Esophagus muscularis mucosa (tissue), 4 donors: ENCODE measurements at places on chromosomes 3 and 15. TPM values are rescaled to one million over a fixed set of nuclear protein-coding genes. Genes with fewer than 3 reads are reported as not detected.

The ALG1L2 gene
- total RNA-seq, result not detected

The CLDN18 gene
- 0.39 TPM for total RNA-seq

The SLC27A2 gene
- not detected for total RNA-seq

The CCDC191 gene
- 3.2 TPM for total RNA-seq

The BNC1 gene
- total RNA-seq, result 0.11 TPM

The WDR49 gene
- total RNA-seq, result 7.9 TPM

The MAN2A2 gene
- total RNA-seq, result 27.0 TPM

The TLR9 gene
- total RNA-seq, result 0.13 TPM

GRCh38 chr15:100671858-100672543 is 69.6 kb downstream of the ASB7 start:
- no peak for DNase-seq

- no peak for DNase-seq
Observed at GRCh38 chr3:113533534-113533892, 1.2 kb downstream of the SIDT1 start.

DNA sequence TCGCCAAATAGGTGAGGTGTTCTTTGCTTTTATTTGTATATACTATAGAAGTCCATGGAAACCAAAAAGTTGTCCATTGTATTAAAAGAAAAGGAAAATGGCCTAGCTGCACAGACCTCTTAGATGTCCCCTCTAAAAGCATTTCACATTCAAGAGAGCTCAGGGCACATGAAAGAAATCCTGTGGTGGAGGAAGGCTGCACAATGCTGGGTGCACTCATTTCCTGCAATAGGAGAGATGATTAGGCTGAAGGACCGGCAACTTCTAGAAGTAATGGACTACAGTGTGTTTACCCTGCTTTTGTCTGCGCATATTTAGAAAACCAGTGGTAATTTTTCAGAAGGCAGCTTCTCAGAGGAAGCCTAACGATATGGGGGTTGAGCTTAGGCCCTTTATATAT is 25.4 kb downstream of the PPM1L start:
- no peak for DNase-seq

DNA sequence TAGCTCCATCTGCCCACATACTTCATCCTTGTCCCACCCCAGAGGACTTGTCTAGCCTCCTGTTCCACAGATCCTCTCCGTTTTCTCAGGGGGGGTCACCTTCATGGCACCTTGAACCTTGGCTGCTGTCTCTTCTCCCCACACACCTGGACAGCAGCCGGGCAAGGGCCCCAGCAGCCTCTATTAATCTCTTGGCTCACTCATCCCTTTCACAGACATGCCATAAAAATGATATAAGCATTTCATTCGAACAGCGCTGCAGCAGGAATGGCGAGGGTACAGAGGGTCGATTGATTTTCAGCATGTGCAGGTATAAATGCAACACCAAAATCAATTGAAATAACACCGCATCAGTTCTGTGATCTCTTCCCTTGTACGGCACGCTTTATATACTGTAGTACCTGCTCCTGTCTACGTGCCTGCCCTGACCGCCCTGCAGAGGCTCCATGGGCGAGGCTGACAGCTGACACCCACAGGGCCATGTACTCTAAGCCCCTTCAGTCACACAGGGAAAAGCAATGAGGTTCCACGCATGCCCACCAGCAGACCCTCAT is 209.9 kb downstream of the NTRK3 start:
- DNase-seq, result no peak

DNA sequence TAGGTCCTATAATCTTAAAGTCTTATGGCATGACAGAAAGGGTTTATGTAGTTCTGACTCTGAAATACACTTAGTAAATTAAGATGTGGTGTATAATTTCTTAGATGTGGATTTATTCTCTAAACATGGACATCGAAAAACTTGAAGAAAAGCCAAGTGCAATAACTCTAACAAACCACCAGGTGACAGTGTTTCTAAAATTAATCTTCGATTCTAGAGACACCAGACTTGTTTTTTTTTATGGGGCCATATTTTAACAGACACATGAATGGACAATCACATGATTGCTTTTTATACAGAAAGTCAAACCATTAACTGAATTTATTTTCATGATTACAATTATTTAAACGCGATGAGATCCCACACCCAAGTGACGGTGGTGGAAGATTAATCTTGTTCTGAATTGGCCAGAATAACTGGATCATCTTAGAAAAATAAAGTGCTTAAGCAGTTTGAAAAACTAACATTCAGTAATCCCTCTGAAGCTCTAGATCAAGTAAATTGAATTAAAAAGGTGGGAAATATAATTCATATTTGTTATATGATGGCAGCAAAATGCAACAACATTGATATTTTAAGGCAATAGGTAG is 305.1 kb downstream of the LSAMP start:
- DNase-seq, result no peak

GRCh38 chr15:86392874-86393273 is 313.2 kb downstream of the AGBL1 start:
- DNase-seq, result no peak

DNA sequence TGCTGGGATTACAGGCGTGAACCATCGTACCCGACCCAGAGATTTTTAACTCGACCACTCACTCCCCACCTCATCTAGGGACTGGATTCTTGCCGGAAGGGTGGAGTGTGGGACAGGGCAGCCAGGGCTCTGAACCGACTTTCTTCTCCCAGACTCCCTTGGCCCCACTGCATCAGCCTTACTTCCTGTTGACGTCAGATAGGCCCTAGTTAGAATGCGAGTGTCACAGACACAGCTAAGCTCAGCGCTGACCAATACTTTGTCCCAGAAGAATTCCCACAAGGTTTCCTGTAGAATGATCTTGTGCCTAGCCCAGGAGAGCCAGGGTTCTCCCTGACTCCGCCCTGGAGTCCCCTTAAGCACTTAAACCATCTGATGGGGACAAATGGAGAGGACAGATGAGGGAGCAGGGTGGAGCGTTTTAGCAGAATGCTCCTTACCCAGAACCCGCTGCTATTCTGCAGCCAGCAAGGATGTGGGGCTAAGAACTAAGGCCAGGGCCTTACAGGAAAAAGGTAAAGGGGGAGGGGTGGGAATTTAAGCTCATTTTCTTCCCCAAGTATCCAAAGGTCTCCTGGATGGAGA is 5.8 kb upstream of the TUSC2 start:
- no peak for DNase-seq

DNA sequence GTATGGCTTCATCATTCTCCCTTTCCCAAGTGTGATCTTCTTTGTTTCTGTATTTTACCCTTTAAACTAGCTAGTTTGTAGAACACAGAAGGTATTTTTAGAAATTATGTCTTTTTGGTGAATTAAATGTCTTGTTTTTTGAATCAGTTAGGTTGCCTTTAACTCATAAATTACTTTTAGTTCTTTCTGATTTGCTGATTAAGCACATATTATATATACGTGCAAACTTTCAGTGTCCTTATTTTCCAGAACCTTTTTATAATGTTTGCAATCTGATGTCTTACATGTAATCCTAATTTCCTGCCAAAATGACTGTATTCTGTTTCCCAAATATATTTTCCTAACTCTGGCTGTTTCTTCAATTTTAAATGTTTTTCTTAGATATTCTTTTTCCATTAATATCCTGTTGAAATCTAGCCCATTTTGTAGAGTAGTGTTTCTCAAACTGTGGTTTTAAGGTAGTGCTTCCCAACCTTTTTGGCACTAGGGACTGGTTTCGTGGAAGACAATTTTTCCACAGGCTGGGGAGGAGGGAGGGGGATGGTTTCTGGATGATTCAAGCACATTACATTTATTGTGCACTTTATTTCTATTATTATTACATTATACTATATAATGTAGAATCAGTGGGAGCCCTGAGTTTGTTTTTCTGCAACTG is 51.8 kb downstream of the CHD2 start:
- no peak for DNase-seq

GRCh38 chr3:195058336-195059005 is 212.5 kb downstream of the XXYLT1 start:
- DNase-seq, result no peak

- no peak for DNase-seq
Observed at GRCh38 chr15:85709250-85709649, 85.5 kb downstream of the KLHL25 start.

GRCh38 chr15:82043130-82043673 is 2.6 kb downstream of the MEX3B start:
- DNase-seq, result no peak

- no peak for DNase-seq
Observed at GRCh38 chr15:63565536-63566186, 31.5 kb upstream of the FBXL22 start.

GRCh38 chr15:70492240-70493177 is 270.8 kb downstream of the UACA start:
- DNase-seq, result no peak

DNA sequence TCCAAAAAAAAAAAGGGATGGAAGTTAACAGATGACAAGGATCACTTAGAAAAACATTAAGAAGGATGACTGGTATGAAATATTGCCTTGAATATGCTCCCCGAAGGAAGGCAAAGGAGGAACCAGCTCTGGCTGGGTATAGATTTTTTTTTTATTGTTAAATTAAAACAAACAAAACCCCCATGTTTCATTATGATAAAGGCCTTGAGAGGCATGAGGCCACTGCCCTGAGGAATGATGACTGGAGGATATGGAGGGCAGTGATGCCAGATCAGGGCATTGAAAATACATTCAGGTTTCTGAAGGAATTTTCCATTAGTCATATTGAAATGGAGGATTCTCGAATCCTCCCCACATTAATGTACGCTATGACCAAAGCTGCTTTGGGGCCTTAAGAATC is 120.9 kb downstream of the ADAMTS9 start:
- no peak for DNase-seq

DNA sequence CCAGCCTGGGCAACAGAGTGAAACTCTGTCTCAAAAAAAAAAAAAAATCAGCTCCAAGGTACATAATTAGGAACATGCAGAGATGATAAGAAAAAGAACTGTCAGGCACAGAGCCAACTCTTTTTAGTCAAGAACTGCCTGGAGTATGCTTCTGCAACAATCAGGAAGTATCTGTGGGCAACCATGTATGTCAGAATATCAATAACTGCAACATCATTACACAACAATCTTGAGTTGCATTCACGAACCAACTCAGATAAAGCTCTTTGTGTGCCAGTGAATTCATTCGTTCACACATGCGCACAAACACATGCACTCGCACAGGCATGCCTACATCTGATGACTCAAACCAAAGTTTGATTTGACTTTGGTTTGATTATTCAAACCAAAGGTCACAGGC is 32.1 kb downstream of the EFHB start:
- DNase-seq, result no peak

DNA sequence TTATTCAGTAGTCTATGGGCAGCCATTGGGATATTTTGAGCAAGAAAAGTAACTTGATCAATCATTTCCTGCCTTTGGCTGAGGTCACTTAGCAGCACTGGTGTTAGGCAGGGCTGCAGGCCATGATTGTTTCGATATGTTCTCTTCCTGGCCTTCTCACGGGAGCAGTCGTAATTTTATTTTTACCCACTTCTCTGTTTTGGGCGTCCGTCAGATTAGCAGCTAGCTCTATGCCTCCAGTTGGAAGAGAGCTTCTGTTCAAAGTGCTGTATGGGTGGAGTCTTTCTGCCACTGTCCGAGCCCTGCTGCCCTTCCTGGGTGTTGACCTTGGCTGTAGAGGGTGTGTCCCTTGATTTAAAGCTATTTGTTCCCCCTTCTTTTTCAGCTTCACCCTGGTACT is 123.4 kb upstream of the ROPN1 start:
- no peak for DNase-seq

GRCh38 chr3:88147261-88147660 is 2.5 kb upstream of the C3orf38 start:
- DNase-seq, result no peak
